Activated CD4-positive, alpha-beta memory T cell treated with anti-CD3 and anti-CD28 coated beads for 36 hours (primary cell): ENCODE measurements at places on chromosomes 3 and 15.

- no peak for DNase-seq
Observed at GRCh38 chr3:16794257-16794656, 90.5 kb upstream of the PLCL2 start.

- no peak for DNase-seq
Observed at GRCh38 chr15:85509973-85510372, 129.6 kb downstream of the AKAP13 start.

DNA sequence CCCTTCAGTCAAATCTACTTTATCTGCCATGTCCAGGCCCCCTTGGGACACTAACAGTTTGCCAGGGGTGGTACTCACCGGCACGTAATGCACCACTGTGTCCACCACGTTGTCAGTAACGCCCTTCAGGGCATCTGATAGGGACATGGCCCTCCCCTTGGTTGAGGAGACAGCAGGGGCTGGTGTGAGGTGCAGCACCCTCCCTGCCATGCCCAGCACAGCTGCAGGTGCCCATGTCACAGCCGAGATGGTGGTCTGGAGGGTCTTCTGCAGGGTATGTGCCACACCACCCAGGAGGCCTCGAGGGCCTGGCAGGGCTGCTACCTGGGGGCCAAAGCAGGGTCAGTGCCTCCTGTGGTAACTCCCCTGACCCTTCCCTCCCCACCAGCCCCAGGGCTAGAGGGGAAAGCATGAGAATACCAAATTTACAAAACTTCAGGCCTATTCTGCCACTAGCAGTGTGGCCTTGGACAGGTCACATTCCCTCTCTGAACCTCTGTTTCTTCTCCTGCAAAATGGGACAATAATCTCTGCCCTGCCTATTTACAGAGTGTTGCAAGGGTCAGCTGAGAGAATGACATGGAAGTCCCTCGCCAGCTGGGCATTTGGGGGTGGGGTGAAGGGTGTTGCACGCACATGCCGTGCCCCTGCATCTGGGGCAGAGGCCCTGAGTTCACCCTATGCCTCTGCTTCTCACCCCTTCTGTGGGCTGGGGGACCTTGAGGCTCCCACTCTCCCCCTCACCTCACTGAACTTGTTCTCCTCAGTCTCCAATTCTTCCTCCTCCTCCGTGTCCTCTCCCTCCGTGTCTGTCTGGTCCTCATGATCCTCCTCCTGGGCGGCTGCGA lies 11.8 kb upstream of the KIF7 start:
- no peak for DNase-seq

GRCh38 chr3:153215966-153216365 lies 53.9 kb downstream of the RAP2B start:
- DNase-seq = no peak

DNA sequence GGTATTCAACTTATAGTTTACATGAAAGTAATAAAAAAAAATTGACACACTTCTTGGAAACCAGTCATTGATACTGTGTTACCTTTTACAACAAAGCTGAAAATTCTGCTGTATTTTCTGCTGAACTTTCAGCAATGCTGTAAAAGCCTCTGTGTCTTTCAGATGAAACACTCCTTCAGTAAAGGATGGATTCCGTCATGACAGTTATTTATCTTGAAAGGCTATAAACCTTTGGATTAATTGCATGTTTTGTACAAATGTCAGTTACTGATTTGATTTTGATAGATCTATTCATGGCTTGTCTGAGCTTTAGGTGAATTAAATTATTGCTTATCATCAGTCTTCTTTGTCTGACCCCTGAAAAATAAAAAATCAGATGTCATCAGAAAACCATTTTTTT lies 355.1 kb downstream of the NAALADL2 start:
- DNase-seq = no peak
